Fibroblast of lung (primary cell): ENCODE measurements at places on chromosomes 13 and 19. TPM values are rescaled to one million over a fixed set of nuclear protein-coding genes. Genes with fewer than 3 reads are reported as not detected.

DNA sequence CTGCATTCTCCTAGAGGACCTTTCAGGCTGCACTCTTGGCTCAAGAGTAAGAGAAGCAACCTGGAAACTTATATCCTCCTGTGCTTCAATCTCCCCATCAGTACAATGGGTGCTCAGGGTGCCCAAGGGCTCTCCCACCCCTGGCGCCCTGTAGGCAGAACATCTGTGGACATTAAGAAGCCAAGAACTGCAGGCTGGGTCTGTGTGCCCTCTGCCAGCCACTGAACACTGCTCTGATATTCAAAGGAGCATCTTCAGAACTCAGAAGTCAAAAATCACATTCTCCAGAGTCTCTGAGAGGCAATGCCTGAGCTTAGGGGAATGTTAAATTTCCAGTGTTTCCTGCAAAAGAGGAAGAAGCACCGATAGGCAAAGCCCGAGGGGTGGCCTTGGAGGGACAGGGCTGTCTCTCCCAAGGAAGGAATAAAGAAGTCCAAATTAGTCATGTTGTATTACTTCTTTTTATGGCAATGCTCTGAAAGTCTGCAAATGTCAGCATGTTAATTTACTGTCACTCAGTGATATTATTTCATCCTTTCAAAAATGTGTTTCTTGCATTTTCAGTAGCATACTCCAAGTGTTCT is 88.1 kb downstream of the TSHZ3 start:
- no peaks in the 10 kb centered on the region for H3K36me3 ChIP-seq
- no peak for DNase-seq
- H3K27ac ChIP-seq: no peak overlapping the region
- no peak overlapping the region for H3K4me3 ChIP-seq
- no peaks in the 10 kb centered on the region for H3K27me3 ChIP-seq

DNA sequence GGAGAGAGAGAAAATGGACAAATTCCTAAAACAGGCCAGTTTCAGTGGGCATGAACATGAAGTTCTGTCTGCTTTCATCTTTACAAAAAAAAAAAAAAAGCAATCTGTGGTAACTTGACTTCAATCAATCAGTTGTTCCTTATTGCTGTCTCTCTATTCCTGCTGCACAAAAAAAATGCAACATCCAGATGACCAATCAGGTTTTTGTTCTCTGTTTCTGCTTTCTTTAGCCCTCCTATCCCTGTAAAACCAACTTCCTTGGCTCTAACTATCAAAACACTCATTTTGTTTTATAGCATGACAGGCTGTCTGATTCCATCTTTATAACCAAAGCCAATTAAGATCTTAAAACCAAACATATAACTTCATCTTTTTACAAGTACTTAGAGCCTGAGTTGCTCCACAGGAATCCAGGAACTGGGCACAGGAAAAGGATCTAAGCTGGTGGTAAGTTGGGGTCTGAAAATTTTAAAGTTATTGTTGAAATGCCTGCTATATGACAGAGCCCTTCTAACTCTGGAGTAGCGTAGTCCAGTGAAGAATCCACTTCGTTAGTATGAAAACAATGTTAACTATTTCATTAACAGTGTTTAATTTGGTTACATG is at the start of gene FPR3:
TSS of gene FPR3 (plus strand) at position 273 of the 606 bp plus-strand sequence. CDS start 28,592 bp downstream, outside the sequence.
- H3K27me3 ChIP-seq: no peaks in the 10 kb centered on the region
- H3K4me3 ChIP-seq: no peak within 1 kb of the TSS
- DNase-seq: no peak

DNA sequence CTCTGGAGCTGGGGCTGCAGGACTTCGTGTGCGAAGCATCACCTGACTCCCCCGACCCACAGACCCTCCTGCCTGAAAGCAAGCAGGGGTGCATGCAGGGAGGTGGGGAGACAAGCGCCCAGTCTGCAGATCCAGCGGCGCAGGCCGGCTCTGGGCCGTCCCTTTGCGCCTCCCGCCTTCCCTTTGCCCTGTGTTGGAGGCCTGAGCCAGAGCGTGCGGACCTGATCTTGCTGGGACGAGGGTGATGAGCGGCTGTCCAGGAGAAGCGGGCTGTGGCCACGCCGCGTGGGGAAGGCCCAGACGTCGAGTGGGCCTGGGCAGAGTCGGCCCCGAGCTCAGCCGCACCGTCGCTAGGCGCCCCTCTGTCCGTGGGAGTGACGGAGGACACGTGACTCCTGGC is 5.3 kb upstream of the GRTP1 start:
- H3K27ac ChIP-seq: no peak overlapping the region
- H3K36me3 ChIP-seq: no peaks in the 10 kb centered on the region
- H3K27me3 ChIP-seq: no peaks in the 10 kb centered on the region
- H3K4me1 ChIP-seq: no peaks in the 10 kb centered on the region

DNA sequence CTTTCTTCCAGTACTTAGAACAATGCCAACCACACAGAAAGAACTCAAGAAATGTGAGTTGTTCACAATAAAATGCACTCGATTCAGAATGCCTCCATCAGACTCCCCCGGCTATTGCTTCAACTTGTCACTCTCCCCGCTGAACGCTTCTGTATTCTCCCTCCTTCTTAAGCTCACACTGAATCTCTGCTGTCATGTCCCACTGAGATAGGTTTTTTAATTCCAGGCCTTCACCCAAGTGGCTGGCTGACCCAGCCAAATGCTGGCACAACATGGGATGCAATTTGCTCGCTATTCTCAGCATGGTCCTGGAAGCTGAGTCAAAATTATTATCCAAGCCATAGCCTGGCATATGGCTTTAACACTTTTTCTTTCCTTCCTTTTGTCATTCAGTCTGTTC is 76.8 kb upstream of the SERP2 start:
- H3K4me1 ChIP-seq: peaks cover 12% of the 10 kb centered on the region
- no peak overlapping the region for H3K27ac ChIP-seq
- H3K4me3 ChIP-seq: no peak overlapping the region
- no peaks in the 10 kb centered on the region for H3K36me3 ChIP-seq

GRCh38 chr13:110637747-110638146 is 22.4 kb downstream of the NAXD start:
- H3K4me1 ChIP-seq: peaks cover 8% of the 10 kb centered on the region
- no peak overlapping the region for H3K4me3 ChIP-seq
- H3K27ac ChIP-seq: no peak overlapping the region
- H3K27me3 ChIP-seq: no peaks in the 10 kb centered on the region

C19orf73 gene
- 0.27 and 0.30 TPM in 2 replicates for polyA plus RNA-seq

GRCh38 chr19:2320049-2320448 is 8.3 kb downstream of the LSM7 start:
- peaks cover 10% of the 10 kb centered on the region for H3K36me3 ChIP-seq
- no peaks in the 10 kb centered on the region for H3K4me1 ChIP-seq
- DNase-seq: no peak
- H3K27me3 ChIP-seq: no peaks in the 10 kb centered on the region

- peak; percentile 83 for DNase-seq
- H3K27me3 ChIP-seq: no peaks in the 10 kb centered on the region
Observed at GRCh38 chr19:40465025-40465556, 454 bp downstream of the BLVRB start.

- peak overlapping the region; percentile 72 for H3K27ac ChIP-seq
- DNase-seq: peak; percentile 89
- H3K27me3 ChIP-seq: no peaks in the 10 kb centered on the region
Observed at GRCh38 chr13:29924482-29925350, 74.3 kb upstream of the UBL3 start.

RNF17 gene
- polyA plus RNA-seq: 0.26 TPM in 1 of 2 replicates, not detected in the other

SIGLEC8 gene
- polyA plus RNA-seq: not detected in 2 replicates

DNA sequence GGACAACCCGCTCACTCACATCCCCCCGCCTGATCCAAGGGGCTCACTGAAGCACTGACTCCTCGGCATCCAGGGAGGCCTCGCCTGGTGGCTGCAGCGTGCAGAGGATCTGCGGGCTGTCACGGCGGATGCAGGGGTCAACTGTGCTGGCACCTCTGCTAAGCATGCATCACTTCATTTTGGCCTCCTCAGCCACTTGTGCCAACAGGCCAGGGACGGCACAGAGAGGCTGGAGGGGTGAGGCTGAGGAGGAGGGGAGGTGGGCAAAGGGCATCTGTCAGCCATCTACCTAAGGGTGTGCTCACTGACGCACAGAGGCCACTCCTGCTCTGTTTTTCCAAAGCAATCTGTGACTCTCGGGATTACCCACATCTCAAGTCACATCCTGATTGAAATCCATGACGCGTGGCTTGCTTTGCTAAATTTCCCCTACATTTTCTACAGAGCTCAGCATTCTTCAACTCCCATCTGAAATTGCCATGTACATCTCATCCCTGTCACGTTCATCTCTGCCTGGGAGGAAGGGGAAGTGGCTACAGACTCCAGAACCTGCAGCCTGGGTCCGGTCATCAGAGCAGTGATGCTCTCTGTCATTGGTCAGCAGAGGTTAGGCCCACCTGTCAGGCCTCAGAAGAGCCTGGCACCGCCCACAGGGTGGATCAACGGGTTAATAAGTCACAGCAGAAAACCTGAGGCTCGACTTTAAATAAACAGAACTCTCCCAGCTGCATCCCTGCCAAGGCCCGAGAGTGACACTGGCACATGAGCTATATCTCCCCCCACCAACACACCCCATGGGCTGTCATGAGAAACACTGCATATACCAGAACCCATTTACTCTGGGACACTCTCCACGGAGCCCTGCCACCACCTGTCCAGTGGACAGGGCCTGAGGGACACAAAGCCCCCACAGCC is 17.6 kb downstream of the ELL start:
- no peaks in the 10 kb centered on the region for H3K27me3 ChIP-seq
- peaks cover 22% of the 10 kb centered on the region for H3K4me1 ChIP-seq
- H3K36me3 ChIP-seq: no peaks in the 10 kb centered on the region
- DNase-seq: no peak

DNA sequence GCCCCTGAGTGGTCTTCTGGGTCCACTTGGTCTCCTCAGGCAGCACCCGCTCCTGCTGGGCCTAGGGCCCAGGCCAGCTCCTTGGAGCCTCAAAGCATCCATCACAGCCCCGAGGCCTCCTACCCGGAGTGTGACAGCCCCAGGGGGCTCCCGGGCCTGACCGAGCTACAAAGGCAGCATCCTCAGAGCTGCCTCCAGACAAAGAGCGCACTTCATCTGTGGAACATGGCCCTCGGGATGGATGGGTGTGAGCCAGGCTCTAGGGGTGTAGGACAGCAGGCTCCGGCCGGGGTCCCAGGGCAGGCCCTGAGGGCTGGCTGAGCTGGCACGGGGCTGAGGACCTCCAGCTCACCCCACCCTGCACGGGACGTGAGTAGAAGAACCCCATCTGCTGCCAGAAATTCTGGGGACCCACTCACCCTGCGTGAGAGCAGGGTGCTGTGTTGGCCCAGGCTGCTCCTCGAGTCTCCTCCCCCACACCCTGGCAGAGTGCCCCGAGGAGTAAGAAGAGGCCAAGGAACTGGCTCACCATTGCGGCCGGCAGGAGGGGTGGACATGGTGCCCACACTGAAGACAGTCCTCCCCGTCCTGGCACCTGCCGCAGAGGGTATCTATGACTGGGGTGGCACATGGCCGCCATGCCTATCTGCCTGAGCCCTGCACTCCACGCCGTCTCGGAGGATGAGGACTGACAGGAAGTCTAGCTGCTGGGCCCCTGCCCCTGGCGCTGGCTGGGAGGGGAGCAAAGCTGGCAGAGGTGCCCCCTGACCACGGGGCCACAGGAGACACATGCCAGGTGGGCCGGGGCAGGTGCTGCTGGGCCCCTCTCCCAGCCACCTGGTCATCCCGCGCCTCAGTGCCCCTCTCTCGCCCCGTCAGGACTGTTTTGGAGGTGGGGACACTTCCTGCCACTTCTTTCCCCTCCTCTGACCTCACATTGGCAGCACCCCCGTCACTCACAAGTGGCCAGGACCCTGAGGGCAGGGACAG is 22.3 kb downstream of the CEBPG start:
- H3K36me3 ChIP-seq: no peaks in the 10 kb centered on the region
- no peak overlapping the region for H3K4me3 ChIP-seq
- peak; percentile 46 for DNase-seq
- peaks cover 18% of the 10 kb centered on the region for H3K4me1 ChIP-seq

CGB1 gene
- polyA plus RNA-seq: not detected in 2 replicates

- H3K27me3 ChIP-seq: no peaks in the 10 kb centered on the region
- peaks cover 20% of the 10 kb centered on the region for H3K4me1 ChIP-seq
- H3K27ac ChIP-seq: peak overlapping the region; percentile 34
- H3K36me3 ChIP-seq: no peaks in the 10 kb centered on the region
- peak; percentile 59 for DNase-seq
Observed at GRCh38 chr19:31340042-31341025, 8.9 kb downstream of the TSHZ3 start.

DNA sequence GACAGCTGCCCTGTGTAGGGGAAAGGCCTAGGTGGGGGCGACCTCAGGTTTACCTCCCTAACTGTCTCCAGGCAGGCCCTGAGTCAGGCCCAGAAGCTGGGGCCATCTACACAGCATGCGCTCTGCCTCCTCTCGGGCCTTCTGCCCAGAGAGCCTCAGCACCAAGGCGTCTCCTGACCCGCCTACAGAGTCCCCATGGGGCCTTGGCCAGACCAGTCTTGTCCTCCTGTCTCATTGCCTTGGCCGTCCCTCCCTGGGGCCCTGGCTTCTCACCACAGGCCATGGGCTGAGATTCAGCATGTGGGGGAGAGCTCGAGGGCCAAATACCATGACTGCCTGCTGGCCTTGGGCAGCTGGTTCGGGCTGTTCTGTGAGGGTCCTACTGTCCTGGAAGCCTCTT is 59.0 kb downstream of the SMARCA4 start:
- no peaks in the 10 kb centered on the region for H3K4me1 ChIP-seq
- peaks cover 49% of the 10 kb centered on the region for H3K36me3 ChIP-seq
- peak; percentile 8 for DNase-seq
- H3K27me3 ChIP-seq: no peaks in the 10 kb centered on the region

DNA sequence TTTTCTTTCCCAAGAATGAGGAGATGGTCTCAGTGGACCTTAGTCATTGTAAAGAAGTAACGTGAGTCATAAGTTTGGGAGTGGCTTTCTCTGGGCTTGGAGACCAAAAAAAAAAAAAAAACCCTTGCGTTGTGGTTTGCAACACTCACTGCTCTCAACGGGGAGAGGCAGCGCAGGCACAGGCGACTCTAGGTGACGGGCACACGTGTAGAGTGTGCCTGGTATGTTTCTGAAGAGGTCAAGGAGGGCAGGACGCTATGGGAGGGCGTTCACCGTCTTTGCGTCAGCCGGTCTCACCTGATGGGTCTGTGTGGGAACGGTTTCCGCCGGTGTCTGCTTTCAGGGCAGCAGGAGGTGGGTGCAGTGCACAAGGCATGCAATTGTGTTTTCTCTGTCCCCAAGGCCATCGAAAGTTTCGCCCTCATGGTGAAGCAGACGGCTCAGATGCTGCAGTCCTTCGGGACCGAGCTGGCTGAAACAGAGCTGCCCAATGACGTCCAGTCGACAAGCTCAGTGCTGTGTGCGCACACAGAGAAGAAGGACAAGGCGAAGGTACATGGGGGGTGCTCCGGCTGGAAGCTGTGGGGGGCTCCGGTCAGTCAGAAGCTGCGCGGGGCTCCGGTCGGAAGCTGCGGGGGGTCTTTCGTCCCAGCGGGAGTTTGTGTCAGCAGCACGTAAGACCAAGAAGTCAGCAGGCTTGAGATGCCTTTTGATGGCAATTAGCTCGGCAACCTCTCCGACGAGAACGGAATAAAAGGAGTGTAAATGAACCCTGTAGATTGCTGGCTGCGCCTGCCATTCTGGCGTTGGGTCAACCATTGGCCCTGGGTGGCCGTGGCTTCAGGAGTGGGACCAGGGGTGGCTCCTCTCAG is 40.8 kb upstream of the F7 start:
- H3K27me3 ChIP-seq: no peaks in the 10 kb centered on the region
- no peak overlapping the region for H3K4me3 ChIP-seq
- H3K27ac ChIP-seq: no peak overlapping the region
- no peaks in the 10 kb centered on the region for H3K36me3 ChIP-seq

ONECUT3 gene
- polyA plus RNA-seq: not detected in 2 replicates

GRCh38 chr13:80430561-80430960 is 89.6 kb upstream of the SPRY2 start:
- no peaks in the 10 kb centered on the region for H3K4me1 ChIP-seq
- H3K27me3 ChIP-seq: no peaks in the 10 kb centered on the region
- H3K27ac ChIP-seq: no peak overlapping the region
- DNase-seq: peak; percentile 3

- peaks cover 2% of the 10 kb centered on the region for H3K36me3 ChIP-seq
- no peak overlapping the region for H3K4me3 ChIP-seq
- H3K4me1 ChIP-seq: no peaks in the 10 kb centered on the region
- peak; percentile 30 for DNase-seq
Observed at GRCh38 chr13:79349011-79349410, 57.0 kb downstream of the RBM26 start.

ZGLP1 gene
- polyA plus RNA-seq: 0.35 TPM in 2 replicates
